AML-193 (cell line): ENCODE measurements at places on chromosomes 1 and 21.

- DNase-seq, result no peak
Observed at GRCh38 chr1:21296509-21297354, 6.5 kb upstream of the ECE1 start.

DNA sequence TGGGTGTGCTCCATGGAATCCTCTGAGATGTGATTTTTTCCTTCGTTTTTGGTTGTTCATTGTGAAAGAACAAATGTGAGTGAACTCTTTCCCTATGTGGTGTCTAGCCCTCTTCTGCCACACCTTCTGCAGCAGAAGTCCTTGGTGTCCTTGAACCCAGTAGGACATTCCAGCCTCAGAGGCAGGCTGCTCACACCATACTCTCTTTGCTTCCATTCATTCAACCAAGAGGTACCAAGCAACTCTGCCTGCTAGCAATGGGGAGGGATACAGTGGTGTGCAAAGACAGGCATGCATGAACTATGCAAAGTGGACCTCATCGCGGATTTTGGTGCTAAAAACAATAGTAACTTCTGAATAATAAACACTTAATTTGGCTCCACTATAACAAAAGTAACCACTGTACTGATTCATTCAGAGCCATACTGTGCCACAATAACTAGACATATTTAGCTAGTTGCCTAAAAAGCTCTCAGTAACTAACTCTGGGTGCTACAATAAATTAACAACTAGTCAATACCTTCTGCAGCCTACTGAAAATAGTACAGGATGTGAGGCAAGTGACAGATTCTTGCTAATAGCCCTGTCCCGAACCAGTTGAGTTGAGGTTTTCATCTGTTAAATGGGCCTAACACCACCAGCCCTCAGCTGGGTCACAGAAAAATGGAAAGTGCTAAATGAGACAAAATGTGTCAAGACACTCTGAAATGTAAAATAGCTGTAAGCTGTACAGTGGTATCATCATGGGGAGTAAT lies 155.4 kb downstream of the SLC45A1 start:
- DNase-seq, result no peak

GRCh38 chr1:109997204-109997866 lies 12.8 kb downstream of the AHCYL1 start:
- DNase-seq, result no peak

- no peak for DNase-seq
Observed at GRCh38 chr1:108089477-108089876, 110.7 kb downstream of the SLC25A24 start.

DNA sequence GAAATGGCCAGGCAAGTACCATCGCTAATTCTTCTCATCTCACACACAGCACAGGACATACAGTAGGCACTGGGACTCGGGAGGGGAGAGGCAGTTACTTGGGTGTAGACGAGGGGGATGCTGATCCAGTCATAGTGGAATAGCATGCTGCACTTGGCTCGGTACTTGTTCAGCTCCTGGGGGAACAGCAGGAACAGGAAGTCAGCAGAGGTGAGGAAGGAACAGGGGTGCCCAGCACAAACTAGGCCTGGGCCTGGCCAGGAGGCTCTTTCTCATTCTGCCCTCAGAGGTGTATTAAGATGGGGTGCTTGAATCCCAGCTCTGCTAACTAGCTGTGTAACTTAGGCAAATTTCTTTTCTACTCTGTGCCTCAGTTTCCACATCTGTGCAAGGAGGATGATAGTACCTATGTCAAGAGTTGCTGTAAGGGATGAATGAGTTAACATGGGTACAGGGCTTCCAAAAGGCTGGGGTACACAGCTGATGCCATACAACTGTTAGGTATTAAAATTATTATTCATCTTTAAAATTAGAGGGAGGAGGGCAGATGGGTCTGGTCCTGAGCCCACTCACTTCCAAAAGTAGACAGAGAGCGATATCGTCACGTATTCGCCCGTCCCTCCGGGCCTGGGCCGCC lies 2.4 kb downstream of the BEST4 start:
- no peak for DNase-seq

- no peak for DNase-seq
Observed at GRCh38 chr1:168879896-168880734, 151.1 kb upstream of the DPT start.

DNA sequence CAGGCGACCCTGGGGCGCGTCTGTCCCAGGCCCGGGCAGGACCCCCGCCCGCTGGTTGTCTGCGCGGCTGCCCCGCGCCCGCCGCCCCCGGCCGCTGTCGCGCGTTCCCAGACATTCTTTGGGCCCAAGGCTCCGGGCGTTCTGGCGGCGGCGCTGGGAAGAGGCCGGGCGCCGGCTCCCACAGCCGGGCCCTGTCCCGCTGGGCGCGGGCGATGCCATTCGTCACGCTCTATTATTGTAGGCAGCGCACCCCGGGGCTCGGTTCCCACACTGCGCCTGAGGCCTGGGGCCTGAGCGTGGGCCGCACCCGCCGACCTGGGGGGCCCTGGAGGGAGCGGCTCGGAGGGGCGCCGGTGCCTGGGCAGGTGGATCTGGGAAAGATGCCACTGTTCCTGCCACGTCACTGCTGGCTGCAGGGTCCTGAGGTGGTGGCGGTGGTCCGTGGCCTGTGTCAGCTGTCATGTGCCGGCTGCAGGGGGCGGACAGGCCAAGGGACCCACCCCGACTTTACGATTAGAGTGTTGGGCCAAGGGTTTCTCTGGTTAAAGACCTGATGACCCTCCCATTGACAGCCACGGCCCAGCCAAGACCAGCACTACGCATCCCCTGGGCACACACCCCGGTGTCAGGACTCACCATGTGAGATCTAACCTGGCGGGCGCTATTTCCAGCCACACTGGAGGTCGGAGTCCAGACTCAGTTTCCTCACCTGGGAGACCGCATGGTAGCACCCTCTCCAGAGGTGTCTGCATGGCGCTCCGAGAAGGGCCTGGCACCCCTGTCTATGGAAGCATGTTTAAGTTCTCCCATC lies 55.1 kb upstream of the ADARB1 start:
- DNase-seq, result no peak

DNA sequence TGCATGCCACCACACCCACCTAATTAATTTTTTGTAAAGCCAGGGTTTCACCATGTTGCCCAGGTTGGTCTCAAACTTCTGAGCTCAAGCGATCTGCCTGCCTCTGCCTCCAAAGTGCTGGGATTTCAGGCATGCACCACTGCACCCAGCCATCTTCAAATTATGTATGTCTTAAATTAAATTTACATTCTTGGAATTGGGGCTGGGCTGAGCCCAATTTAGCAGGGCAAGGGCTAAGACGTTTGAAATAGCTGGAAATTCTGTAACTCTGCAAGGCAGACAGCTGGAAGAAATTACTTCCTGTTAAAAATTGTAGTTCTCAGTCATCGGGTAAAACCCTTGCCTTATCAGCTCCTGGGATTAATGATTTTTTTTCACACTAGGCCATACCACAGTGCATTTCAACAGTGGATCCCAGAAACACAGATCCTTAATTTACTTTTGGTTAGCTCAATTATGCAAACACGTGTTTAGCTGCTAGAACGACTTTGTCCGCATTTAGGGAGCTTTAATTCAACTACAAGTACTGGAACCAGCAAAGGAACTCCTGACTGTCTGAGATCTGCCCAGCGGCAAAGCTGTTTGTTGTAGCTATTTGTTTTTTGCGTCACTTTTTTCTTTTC lies 83.3 kb downstream of the OLFML3 start:
- DNase-seq, result no peak

GRCh38 chr1:230228236-230228897 lies 161.3 kb downstream of the GALNT2 start:
- DNase-seq, result no peak
